ENCODE measurements at places on chromosomes 13 and 19.

DNA sequence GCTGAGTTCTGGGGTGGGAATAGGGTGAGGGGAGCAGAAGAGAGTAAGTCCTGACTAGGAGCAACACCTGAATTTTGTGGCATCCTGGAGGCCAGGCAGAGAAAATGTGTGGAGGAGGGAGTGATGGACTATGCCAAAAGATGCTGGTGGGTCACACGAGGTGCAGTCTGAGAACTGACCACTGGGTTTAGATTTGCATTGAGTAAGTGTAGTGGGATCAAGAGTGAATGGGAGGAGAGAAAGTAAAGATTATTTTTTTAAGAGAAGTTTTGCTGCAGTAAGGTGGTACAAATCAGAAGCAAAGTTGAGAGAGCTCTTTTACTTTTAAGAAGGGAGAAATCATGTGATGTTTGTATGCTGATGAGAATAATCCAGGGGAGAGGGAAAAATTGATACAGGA lies 405.1 kb downstream of the DLEU7 start:
- H3K36me3 ChIP-seq: no peaks in the 10 kb centered on the region
- H3K4me3 ChIP-seq: no peak overlapping the region
- no peak for ATAC-seq
- no peaks in the 10 kb centered on the region for H3K4me1 ChIP-seq

GRCh38 chr13:40922437-40923040 lies 96.6 kb downstream of the ELF1 start:
- ATAC-seq: no peak
- H3K36me3 ChIP-seq: peaks cover 7% of the 10 kb centered on the region
- peak overlapping the region; percentile 88 for H3K27ac ChIP-seq
- peaks cover 14% of the 10 kb centered on the region for H3K4me1 ChIP-seq

DNA sequence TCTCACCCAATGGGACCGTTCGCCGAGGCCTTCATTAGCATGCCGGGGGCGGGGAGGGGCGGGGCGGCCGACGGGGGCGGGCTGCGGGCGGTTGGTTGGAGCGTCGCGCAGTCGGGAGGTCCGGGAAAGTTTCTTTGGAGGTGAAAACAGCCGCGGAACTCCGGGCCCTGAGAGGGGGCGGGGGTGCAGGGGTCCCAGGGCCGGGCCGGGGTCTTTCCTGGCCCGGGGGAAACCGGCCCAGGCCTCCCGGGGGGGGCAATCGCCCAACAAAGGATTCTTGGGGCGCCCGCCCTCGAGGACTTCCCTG lies at the start of gene HMG20B:
HMG20B (plus strand) TSS at position 90 of the 307 bp plus-strand sequence. CDS start 366 bp downstream, outside the sequence.
- ATAC-seq: no peak
- H3K4me3 ChIP-seq: peak within 1 kb of the TSS; percentile 77
- peaks cover 21% of the 10 kb centered on the region for H3K36me3 ChIP-seq
- H3K4me1 ChIP-seq: peaks cover 30% of the 10 kb centered on the region
- H3K27ac ChIP-seq: peak within 1 kb of the TSS; percentile 60

DNA sequence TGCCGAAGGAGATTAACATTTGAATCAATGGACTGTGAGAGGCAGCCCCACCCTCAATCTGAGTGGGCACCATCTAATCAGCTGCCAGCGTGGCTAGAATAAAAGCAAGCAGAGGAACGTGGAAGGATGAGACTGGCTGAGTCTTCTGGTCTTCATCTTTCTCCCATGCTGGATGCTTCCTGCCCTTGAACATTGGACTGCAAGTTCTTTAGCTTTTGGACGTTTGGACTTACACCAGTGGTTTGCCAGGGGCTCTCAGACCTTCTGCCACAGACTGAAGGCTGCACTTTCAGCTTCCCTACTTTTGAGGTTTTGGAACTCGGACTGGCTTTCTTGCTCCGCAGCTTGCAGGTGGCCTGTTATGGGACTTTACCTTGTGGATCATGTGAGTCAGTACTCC lies 14.7 kb downstream of the NHLRC3 start:
- no peak for ATAC-seq
- peaks cover 21% of the 10 kb centered on the region for H3K4me1 ChIP-seq
- no peak overlapping the region for H3K27ac ChIP-seq
- H3K36me3 ChIP-seq: peaks cover 34% of the 10 kb centered on the region
- no peak overlapping the region for H3K4me3 ChIP-seq

GRCh38 chr19:53960187-53960586 lies 2.5 kb upstream of the CACNG8 start:
- peaks cover 86% of the 10 kb centered on the region for H3K27me3 ChIP-seq
- ATAC-seq: no peak
- peaks cover 12% of the 10 kb centered on the region for H3K36me3 ChIP-seq
- H3K27ac ChIP-seq: no peak overlapping the region
- H3K4me3 ChIP-seq: no peak overlapping the region

DNA sequence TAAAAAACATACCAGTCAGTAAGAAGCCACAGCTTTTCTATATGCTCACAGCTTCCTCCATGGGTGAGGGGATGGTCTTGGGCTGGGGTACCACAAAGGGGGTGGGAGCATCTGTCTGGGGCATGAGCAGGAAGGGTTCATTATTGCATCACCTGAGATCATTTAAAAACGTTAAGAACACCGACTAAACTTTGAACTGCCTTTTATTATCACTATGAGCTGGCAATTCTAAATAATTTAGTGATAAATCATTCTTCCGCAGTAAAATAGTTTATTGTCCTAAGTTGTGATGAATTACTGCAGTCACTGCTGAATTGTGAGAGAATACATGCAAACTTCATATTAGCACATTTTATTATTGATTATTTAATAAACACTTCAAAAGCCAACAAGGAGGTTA lies 71.6 kb downstream of the KL start:
- H3K4me1 ChIP-seq: no peaks in the 10 kb centered on the region
- ATAC-seq: no peak
- peaks cover 46% of the 10 kb centered on the region for H3K27me3 ChIP-seq

DNA sequence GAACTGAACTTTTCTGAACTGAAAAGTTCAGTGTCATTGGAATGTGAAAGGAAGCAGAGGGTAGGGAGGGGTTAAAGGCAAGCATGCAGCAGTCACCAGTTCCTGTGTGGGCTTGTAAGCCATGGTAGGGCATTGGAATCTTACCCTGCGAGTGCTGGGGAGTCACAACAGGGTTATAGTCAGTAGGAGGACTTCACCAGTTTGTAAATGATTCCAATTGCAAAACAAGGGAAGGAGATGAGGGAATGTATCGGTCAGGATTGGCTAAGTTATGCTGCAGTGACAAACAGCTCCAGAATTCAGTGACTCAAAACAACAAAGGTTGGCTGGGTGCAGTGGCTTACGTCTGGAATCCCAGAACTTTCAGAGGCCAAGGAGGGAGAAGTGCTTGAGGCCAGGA lies 12.8 kb downstream of the LYPD3 start:
- no peaks in the 10 kb centered on the region for H3K36me3 ChIP-seq
- H3K27ac ChIP-seq: no peak overlapping the region
- H3K4me3 ChIP-seq: no peak overlapping the region

DNA sequence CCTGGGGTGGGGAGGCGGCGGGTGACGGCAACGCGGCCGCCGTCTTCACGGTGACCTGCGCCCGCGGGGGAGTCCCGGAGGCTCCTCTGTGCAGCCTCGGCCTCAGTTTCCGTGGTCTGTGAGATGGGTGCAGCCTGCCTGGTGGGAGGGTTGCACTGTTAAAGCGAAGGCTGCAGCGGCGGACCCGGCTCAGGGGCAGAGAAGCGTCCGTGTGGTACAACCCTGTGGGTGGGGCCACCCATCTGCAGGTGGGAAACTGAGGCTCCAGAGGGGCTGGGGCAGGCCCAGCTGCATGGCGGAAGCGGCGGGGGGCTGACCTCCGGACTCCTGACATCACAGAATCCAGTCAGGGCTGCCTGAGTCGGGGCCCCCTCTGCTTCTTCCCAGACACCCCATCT lies 481 bp downstream of the FGF22 start:
- H3K27ac ChIP-seq: no peak overlapping the region
- peaks cover 5% of the 10 kb centered on the region for H3K36me3 ChIP-seq
- H3K4me1 ChIP-seq: peaks cover 49% of the 10 kb centered on the region
- peak overlapping the region; percentile 60 for H3K4me3 ChIP-seq

- no peak overlapping the region for H3K27ac ChIP-seq
- no peaks in the 10 kb centered on the region for H3K4me1 ChIP-seq
Measured at GRCh38 chr13:110012102-110012739, 225.8 kb upstream of the IRS2 start.

- H3K27me3 ChIP-seq: peaks cover 10% of the 10 kb centered on the region
- no peak for ATAC-seq
- no peak overlapping the region for H3K4me3 ChIP-seq
Measured at GRCh38 chr19:29255006-29255405, 42.1 kb upstream of the UQCRFS1 start.

DNA sequence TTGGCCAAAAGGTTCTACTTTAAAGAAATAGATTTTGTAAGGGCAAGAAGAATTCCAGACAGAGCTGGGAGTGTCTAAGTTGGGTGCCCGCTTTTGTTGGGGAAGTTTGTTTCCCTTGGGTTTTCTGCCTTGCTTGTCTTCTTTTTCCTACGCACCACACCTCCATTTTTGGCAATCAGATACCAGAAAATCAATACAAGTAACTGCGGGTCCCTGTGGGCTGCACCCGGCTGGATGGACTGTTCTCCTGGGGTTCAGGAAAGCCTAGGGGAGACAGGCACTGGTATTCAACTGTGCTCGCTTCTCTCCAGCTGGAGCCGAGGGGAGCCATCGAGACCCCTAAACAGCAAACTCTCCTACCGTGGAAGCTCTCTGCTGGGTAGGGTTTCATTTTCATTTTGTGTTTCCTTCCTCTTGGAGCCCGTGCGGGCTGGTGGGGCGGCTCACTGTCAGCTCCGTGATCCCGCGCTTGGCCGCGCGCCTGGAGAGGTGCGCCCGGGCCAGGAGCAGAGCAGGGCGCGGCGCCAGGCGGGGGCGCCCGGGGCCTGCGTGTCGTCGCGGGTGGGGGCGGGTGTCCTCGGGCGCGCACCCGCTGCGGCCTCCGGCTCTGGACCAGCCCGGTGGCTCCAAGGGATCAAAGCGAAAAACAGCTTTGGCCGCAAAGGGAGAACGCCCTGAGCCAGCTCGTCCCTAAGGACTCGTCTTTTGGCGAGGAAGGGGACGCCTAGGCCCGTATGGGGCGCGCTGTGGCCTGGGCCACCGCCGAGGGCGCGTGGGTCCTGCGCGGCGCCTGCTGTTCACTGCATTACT lies 347.2 kb downstream of the ZNF536 start:
- peak; percentile 43 for ATAC-seq
- no peak overlapping the region for H3K27ac ChIP-seq
- peak overlapping the region; percentile 74 for H3K4me3 ChIP-seq
- H3K27me3 ChIP-seq: no peaks in the 10 kb centered on the region

- H3K27me3 ChIP-seq: no peaks in the 10 kb centered on the region
- H3K27ac ChIP-seq: no peak overlapping the region
- H3K4me3 ChIP-seq: peak overlapping the region; percentile 94
Measured at GRCh38 chr13:79407349-79407979, 1.4 kb upstream of the RBM26 start.
